Urinary bladder (tissue), 4 donors: ENCODE measurements at places on chromosomes 16 and 17.
A peak's percentile ranks its signal among the peaks of the same experiment; 100 is the strongest.

DNA sequence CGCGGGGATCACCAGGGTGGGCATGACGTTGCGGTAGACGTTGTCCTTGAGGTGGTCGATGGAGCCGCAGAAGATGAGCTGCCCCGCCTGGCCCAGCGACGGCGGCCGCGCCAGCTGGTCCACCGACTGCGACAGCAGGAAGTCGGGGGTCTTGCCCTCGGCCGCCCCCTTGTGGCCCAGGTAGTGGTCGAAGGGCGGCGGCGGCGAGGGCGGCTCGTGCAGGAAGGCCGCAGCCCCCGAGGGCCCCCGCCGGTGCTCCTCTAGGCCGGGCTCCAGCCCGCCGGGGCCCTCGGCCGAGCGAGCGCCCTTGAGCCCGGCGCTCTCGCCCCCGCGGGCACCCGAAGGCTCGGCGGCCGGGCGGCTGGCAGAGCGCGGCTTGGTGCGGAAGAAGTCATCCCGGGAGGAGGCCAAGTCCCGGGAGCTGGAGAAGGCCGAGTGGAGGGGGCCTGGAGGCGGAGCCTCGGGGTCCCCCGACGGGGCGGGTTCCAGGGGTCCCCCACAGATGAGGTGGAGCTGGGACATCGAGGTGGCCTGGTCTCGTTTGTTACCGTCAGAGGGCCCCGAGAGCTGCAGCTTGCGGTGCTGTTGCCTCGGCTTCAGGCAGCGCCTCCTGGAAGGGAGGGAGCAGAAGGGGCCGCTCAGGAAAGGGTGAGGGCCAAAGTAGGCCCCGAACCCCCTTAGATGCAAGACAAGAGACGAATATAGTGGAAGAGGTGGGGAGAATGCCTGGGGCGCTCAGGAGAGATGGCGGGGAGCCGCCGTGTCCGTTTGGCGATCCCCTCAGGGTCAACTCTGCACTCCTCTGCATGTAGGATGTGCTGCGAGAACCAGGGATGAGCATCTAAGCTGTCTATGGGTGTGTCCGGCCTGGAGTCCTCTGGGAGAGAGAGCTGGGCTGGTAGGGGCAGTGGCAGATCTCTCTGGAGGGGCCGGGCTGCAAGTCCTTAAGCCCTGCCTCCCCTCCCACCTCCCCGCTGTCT lies 8.8 kb downstream of the FAM171A2 start:
- DNase-seq: no peak

- no peak for DNase-seq
Observed at GRCh38 chr16:11681976-11682654, 13.9 kb downstream of the SNN start.

DNA sequence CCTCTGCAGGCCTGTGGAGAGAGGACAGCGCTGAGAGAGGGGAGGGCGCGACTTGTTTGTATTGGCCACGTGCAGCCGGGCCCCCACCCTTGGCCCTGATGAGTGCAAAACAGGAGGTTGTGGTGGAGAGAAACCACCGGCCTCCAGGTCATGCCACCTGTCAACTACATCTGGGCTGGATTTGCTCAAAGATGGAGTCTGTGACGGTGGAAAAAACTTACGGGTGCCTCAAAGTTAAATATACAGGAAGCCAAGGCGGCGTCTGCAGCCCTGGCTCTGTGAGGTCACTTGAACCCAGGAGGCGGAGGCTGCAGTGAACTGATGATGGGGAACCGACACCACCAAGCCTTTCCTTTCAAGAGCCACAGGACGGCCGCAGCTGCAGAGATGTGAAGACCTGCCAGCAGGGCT lies 15.7 kb downstream of the C16orf74 start:
- no peak for DNase-seq

GRCh38 chr16:2056077-2056476 lies 8.3 kb downstream of the TSC2 start:
- no peak for DNase-seq

DNA sequence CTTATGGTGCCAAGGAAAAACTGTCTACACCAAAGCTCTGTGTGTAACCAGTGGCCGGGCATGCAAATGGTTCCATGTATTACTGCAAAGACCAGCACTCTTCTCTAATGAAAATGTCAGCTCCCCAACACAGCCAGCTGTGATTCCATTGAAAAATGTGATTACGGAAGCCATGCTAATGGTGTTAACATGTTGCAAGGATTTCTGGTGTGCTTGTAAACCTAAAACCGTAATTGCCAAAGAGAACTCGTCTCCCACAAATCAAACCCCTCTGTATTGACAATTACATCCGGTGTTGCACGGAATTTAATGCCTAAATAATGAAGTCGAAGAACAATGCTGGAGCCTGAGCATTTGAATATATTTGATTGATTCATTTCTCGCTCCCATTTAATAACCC lies 351.7 kb downstream of the NPIPA8 start:
- no peak for DNase-seq

GRCh38 chr16:53517851-53518250 lies 14.8 kb upstream of the AKTIP start:
- no peak for DNase-seq

GRCh38 chr17:4545217-4545951 lies 9.8 kb downstream of the MYBBP1A start:
- no peak for DNase-seq

DNA sequence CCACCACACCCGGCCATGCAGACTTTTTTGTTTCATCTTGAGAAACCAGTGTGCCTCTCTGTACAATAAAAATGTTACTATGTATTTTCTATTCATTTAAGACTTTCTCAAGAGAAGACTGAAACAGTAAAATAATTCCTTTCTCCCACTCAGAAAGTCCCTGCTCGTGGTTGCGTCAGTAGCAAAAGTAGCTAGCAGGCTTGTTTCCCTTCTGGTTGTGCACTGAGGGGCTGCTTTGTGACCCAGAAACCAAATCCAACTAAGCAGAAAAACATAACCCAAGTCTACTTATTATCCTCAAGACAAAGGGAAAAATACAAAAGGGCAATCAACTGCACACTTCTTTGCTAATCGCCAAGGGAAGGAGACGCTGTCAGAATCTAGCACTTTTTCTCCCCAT lies 3.4 kb upstream of the PNPO start:
- DNase-seq: no peak

- DNase-seq: no peak
Observed at GRCh38 chr17:54196751-54197150, 374.0 kb downstream of the KIF2B start.

DNA sequence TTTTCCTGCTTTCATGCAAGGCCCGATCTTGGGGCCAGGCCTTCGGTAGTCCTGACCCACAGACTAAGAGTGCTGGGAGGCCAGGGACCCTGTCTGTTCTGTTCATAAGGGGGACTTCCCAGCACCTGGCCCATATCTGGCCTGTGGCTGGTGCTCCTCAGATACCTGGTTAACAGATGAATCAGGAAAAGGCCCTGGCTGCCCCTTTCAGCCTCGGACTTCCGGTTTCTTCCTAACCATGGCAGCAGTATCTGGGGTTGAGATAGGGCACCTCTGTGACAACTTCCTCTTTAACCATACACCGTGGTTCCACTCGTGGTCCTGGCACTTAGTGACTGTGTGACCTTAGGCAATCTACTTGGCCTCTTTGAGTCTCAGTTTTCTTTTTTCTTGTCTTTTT lies 18.4 kb downstream of the PLCG2 start:
- DNase-seq: no peak

- DNase-seq: no peak
Observed at GRCh38 chr17:27218719-27219488, 75.0 kb upstream of the WSB1 start.

- DNase-seq: peak; percentile 94
Observed at GRCh38 chr17:21043296-21044232, 753 bp upstream of the USP22 start.

DNA sequence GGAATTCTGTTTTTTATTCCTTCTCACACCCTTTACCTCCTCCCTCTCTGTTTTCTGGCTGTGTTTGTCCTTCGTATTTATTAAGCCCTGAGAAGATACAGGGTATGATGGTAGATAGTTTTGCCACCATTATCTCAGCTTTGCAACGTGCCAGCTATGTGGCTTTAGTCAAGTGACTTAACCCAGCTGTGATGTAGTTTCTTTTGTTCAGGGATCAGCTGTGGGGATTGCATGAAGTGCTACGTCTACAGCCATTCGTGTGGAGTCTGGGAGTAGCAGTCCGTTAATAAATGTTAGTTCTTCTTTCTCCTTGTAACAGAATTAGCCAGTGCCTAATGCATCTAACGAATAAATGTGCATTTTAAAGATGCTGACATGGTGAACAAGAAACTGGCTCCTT lies 128.4 kb downstream of the HAPSTR1 start:
- no peak for DNase-seq

DNA sequence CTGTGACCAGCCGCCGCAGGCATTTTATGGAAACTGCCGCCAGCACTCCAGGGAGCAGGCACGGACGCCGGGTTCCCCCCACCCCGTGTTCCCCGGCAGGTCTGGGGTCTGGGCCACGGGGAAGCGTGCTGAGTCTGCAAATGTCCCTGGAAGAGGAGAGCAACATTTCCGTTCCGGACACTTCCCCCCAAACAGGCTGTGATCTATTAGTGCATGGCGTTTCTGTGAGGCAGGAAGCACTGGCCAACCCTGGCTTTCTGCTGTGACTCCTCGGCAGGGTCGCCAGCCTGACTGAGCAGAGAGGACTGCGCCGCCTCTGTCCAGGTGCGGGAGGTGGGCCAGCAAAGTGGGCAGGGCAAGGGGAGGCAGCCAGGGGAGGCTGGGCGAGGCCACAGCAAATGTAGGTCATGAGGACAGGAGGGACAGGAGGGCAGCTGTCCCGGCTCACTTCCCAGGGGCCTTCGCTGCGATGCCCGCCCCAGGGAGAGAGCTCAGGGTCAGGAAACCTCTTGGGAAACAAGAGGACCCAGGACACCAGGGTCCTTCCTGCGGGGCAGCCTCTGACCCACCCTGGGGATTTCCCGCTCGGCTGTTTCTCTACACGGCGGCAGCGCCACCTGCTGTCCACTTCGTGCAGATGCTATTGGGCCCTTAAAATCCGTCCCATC lies 9.5 kb downstream of the FOXF1 start:
- no peak for DNase-seq
